ENCODE measurements at places on chromosomes 6 and 20.
A peak's percentile ranks its signal among the peaks of the same experiment; 100 is the strongest.

DNA sequence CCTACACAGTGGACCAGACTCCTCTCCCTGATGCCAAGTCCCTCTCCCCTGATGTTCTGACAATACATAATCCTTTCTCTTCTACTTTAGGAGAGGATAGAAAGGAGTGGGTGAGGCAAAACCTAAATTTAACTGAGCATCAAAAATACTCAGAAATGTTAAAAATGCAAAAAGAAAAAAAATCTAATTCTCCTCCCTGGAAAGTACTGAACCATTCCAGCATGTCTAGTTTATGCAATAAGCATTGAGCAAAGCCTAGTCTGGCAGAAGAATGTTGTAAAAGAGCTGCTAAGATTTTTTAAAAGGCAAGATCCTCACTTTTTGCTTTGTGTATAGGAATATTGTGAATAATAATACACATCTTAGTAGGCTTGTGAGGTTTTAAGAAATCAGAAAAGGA is 116.6 kb upstream of the STXBP5 start:
- no peak for DNase-seq

DNA sequence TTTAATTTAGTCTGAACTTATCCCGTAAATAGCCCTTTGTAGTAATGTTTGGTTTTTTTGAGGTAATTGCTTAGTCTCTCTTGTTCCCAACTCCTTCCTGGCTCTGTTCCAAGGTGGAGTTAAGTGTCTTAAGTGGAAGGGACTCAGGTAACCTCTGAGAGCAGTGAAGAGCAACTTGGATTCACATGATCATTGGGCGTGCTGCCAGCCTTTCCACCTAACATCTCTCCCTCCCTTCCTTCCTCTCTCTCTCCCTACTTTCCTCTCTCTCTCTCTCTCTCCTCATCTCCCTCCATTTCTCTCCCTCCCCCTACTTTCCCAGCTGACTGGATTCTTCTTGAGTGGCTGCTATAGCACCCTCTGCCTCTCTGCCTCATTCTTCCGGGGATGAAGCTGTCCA is 232.9 kb upstream of the SASH1 start:
- DNase-seq, result no peak

- DNase-seq, result no peak
These were observed 293.3 kb downstream of the SYNE1 start for GRCh38 chr6:152343735-152344360.

GRCh38 chr6:99810942-99811620 is 182.9 kb downstream of the MCHR2 start:
- DNase-seq, result no peak

GRCh38 chr6:168300975-168301647 is 18.5 kb downstream of the DACT2 start:
- DNase-seq, result no peak

- no peak for DNase-seq
These were observed 768.8 kb upstream of the SLC35B3 start for GRCh38 chr6:9204171-9204570.

- DNase-seq, result peak; percentile 8
These were observed 1.7 kb downstream of the NUDT3 start for GRCh38 chr6:34390531-34391472.

DNA sequence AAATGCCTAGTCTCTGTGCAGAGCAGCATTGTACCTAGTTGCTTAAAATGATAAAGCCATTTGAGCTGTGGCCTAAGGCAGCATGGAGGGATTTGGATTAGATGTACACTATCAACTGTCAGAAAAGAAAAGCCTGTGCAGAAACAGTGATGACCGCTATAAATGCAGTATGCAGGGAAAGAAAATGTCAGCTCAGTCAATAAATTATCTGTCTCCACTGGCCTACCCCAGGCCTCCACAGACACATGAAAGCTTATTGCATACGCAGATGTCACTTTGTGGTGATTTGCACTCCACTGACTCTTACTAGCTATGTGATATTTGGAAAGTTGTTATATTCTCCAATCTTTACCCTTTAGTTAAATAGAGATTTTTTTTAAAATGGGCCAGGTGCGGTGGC is 221.9 kb upstream of the OPRM1 start:
- DNase-seq, result no peak

DNA sequence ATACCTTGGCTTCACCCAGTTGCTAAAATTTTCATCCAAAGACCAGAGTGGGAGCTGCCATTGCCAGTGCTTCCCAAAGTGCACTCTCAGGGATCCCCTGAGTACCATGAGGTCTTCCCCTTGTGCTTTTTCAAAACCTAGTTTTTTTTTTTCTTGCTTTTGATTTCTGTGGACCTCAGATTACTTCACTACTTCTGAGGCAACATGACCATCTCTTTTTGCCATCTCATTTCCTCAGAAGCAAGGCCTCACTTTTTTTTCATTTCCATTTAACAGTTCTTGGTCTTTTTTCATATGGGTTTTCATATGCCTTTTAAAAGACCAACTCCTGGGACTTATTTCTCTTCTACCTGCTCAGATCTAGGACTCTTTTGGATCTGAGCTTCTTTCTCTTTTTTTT is 64.1 kb upstream of the MMS22L start:
- DNase-seq, result no peak

DNA sequence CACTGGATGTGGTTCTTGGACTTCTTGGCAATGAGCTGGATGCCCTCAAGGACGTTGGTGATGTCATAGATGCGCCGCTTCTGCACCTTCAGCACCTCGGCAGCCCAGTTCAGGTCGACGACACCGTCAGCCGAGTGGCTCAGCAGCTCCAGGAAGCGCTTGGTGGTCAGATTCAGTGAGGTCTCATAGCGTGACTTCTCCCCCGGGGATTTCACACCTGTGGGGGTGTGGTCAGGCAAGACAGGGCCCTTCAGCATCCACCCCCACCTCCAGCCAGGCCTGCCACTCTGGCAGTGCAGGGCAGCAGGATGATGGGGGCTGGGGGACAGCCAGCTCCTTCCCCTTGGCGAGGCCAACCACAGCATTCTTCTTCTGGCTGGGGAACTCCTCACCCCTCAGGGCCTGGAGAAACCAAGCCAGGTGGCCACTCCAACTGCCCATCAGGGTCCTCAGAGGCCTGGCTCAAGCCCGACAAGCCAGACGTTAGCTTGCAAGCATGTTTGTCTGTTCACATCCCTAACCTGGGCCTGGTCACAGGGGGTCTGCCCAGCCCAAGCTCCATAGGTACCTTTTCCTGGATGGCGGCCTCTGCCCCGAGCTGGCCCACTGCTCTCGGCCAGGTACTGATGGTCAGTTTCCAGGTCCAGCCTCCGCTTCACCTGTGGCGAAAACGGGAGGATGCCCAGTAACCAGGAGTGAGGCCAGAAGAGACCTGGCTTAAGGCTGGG is 5.7 kb upstream of the NECAB3 start:
- no peak for DNase-seq

DNA sequence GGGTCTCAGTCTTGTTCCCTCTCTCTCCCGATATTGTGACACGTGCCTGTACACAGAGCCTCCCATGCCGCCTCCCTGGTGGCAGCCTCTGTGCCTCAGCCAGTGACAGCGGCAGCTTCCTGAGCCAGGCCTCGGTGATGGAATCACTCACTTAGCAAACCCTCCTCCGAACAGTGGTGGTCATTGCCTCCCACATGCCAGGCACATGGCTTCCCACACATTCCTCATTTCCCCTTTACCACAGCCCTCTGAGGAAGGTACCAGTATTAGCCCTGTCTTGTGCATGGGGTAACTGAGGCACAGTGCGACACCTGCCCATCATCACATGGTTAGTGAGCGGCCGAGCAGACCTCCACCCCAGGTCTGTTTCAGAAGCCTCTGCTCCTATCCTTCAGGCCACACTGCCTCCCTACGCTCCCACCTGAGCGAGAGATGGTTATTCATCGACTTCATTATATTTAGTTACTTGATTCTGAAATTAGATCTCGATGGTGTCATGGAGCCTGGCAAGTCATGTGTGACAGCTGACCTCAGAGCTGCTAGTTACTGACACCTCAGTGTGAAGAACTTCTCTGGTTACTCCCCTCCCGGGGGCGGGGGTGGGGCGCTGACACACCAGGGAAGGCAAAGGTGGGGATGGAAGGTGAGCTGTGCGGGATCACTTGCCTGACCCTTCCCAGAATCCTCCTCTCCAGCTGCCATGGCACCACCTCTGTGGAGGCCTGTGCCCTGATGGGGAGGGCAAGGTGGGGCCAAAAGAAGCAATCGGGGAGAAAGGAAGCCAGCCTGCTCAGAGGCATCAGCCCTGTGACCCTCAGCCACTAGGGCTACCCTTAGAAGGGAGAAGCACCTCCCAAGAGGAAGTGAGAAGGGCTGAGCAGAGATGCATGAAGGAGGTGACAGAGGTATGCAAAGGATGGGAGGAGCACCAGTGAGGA is 17.9 kb downstream of the MDGA1 start:
- peak; percentile 48 for DNase-seq
